ENCODE measurements at places on chromosomes 11 and 22.
A peak's percentile ranks its signal among the peaks of the same experiment; 100 is the strongest.

- no peak for DNase-seq
These were observed 31.6 kb upstream of the ZBTB16 start for GRCh38 chr11:114027926-114028325.

GRCh38 chr22:19516378-19517170, 7.6 kb downstream of the CLDN5 start:
- DNase-seq, result no peak

DNA sequence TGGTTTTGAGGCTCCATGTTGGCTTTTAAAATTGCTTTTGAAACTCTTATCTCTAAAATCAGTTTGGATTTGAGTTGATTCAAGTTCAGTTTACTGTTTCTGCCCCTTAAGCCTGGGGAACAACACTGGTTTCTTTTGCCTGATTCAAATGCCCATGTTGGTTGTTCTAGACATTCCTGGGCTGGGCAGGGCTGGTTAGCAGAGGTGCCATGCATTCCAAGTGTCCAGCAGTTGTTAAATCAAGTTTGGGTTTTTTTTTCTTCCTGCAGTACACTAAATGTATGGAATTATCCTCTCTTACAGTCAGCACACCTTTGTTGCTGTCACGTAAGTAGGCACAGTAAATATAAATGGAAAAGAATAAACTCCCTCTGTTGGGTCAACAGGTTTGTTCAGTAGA, 67.2 kb upstream of the MTMR2 start:
- no peak for DNase-seq

DNA sequence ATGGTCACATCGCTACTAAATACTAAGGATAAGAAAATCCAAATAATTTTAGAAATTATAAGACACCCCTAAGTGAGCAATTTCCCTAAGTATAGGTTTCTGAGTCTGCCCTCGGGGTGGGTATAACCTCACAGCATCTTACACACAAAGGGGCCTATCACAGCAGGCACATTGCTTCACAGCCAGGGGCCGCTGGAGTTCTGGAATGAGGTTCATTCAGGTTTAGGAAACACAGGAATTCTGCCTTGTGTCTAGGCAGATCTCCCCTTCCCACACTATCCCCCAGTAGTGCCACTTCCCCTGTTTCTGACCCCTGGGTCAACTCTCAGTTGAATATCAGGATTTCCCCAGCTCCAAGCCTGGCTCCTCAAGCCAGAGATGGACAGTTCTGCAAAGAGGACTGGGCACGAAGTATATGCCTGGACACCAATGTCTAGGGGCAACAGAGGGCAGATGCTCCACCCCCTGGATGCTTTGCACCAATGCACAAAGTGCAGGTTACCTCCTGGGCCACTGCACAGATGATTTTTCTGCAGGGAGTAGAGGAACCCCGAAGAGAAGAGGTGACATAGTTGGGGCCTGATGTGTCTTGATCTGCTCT, 11.4 kb downstream of the TUBA8 start:
- DNase-seq, result no peak

- DNase-seq, result no peak
These were observed 44.6 kb downstream of the RSF1 start for GRCh38 chr11:77775936-77776335.

GRCh38 chr11:68958211-68958610, 22.6 kb downstream of the MRGPRD start:
- DNase-seq, result no peak

DNA sequence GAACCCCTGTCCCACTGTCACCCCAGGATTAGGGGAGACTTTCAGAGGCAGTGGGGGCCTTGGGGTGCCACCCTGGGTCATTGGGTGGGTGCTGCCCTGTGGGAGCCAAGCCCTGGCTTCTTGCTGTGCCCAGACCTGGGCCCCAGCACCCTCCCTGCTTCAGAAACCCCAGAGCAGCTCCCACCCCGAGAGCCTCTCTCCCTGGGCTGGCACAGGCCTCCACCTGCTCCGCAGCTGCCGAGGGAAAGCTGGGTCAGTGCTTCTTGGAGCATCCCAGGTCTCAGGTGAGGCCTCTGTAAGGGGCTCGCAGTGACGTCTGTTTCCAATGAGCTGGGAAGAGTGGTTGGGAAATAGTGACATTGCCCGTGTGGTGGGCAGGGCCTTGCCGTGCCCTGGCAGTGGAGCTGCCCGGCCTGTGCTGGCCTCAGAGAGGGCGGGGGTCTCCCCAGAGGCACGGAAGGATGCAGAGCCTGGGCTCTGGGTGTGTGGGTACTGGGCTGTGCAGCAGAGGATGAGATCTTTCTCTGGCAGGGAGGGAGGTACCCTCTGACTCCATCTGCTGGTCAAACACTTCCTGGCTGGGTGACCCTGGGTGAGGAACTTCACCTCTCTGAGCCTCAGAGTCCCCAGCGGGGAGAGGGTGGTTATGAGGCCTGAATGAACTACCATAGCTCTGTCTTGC, 23.0 kb downstream of the C22orf23 start:
- no peak for DNase-seq

- no peak for DNase-seq
These were observed 51.3 kb downstream of the CACNA1I start for GRCh38 chr22:39621826-39622225.

GRCh38 chr22:25582946-25583345, 18.5 kb downstream of the GRK3 start:
- no peak for DNase-seq

DNA sequence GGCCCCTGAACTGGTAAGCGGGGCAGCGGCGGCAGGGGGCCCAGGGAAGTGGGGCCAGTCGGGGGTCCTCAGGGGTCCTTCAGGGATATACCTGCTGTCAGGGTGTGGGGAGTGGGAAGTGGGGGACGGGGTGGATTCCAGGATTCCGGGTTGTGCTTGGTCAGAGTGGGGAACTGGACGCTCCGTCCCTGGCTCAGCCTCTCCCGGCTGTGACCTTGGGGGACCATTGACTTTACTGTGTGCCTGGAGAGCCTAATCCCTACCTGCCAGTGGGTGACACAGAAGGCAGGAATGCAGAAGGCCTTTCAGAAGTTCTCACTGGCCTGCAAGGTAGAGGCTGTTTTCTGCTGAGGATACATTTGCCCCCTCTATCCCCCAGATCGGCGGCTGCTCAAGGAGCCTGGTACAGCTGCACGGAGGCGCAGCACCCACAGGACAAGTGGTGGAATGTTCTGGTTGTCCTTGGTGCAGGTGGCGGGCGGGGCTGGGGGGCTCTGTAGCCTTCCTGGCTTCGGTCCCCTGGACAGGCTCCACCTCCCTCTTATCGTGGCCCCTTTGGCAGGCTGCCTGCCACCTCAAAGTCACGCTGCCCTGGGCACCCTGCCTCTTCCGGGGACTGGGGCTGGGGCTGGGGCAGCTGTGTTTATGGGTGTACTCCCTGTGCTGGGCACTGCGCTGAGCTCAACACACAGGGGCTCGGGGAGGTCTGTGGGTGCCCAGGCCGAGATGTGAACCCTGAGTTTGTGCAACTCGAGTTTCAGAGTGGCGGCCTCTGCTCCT, 18.4 kb downstream of the KCNQ1 start:
- DNase-seq, result no peak

GRCh38 chr11:117933930-117934329, 4.7 kb upstream of the TMPRSS13 start:
- DNase-seq, result no peak

DNA sequence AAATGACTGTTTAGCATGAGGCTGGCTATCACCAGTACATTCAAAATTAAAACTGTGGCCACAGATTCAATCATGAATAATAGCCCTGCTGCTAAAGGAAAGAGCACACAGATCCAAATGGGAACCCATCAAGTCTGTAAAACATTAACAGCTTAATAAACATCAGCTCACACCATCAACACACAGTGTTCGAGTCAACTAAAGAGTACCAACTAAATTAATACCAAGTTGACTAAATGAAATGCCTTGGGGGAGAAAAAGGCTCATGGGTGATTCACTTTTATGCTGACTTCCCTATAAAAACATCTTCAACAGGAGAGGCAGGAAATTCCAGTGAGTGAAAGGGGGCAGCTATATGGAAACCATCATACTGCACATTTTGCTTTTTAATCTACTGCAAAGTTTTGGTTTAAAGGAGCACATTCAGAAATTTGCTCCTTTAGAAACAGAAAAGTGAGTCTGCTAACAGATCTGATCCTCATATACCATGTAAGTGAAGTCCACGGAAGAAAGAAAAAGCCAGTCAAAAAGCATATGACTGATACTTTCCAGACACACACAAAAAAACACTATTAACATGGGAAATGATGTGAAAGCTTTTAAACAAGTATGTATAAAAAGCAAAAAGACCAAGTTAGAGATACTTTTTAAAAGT, 16.3 kb downstream of the LGR4 start:
- DNase-seq, result no peak

DNA sequence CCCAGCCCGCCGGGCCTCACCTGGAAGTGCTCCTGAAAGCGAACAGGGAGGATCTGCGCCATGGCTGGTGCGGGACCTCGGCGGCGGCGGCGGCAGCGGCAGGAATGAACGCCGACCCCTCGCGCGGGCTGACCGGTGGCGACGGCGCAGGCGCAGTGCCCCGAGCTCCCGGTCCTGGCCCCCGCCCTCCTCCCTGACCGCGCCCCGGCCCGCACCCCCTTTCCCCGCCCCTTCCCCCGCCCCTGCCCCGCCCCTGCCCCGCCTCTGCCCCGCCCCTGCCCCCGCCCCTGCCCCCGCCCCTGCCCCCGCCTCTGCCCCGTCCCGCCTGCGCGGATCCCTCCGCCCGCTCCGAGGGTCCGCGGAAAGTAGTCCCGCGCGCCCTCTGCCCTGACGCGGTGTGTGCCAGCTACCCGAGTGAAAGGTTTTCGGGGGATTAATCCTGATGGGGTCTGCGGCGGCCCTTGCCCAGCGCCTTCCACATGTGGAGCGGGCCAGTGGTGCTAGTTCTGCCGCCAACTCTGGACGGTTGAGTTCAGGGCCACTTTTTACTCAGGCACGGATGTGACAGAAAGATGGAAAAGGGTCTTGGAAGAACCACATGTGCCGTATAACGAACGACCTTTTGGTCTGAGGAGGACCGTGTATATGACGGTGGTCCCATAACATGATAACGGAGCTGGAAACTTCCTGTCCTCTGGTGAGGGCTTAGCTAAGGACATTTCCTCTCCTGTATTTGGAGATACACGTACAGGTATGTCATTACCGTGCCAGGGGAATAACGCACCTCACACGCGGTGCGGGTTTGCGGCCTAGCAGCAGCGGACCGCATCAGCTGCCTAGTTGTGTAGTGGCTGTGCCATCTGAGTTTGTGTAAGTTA, at the start of gene CLTCL1:
Gene CLTCL1 (minus strand): TSS at position 140 of the 878 bp plus-strand sequence. CDS start 78 bp downstream, at position 62.
- DNase-seq, result peak; percentile 59

GRCh38 chr22:19750507-19751490, 9.8 kb upstream of the TBX1 start:
- DNase-seq, result no peak

DNA sequence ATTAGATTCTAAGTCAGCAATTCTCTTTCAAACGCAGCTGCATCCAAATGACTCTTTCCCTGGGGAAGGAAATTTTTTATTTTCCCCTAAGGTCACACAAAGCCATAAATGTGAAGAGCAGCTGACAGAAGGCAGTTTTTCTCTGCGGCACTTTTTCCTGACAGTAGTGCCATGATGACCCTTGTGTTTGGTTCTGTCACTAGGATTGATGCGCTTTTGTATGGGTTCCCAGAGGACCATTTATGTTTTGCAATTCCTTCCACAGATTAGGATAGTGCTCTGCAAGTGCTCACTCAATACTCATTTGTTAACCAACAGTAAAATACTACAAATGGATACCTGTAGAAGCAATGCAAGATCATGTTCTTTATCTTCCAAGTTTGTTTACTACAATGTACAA, 359.6 kb upstream of the CTSC start:
- DNase-seq, result no peak
